ENCODE measurements at places on chromosomes 2 and 18.

DNA sequence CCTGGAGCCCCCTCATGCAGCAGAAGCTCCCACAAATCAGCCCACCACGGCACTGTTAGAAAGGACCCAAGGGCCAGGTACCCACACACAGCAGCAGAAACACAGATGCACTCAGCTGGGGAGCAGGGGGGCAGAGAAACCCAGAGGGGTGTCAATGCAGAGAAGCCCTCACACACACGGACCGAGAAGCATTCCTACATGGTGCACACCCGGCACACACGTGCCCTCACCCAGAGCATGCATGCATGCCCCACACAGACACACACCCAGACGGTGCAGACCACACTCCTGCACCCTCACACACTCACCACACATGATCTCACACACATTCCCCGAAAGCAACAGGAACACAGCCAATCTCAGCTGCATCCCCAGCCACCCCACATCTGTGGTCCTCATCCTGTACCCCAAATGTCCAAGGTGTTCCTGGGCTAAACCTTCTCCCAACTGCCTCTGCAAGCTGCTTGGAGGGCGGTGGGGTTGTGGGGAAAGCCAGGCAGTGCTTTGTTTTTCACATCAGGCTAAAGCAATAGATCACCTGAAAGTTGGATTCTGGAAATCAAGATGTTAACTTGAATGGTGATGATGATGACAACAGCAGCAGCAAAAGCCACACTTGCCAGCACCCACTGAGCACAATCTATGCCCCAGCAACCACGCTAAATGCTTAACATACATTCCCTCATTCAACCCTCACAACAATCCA is 102.3 kb downstream of the ZFP36L2 start:
- DNase-seq = no peak

- no peak for DNase-seq
Observed at GRCh38 chr2:241945311-241945710, 75.8 kb downstream of the RTP5 start.

DNA sequence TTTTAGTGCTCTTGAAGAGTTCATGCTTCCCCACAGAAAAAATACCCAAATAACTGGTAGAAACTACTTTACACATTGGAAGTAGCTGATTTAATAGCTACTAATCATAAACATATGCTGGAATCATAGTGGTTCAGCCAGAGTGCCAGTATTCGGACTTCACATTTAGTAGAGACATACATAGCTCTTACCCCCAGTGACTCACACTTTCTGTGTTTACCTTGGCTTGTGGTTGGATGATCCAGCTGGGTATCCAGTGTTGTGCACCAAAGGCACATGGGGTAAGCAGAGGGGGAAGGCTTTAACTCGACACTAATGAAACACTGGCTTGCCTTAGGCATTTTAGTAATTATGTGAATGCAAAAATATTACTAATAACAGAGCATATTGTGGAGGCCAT is 18.1 kb downstream of the ARHGAP28 start:
- no peak for DNase-seq

DNA sequence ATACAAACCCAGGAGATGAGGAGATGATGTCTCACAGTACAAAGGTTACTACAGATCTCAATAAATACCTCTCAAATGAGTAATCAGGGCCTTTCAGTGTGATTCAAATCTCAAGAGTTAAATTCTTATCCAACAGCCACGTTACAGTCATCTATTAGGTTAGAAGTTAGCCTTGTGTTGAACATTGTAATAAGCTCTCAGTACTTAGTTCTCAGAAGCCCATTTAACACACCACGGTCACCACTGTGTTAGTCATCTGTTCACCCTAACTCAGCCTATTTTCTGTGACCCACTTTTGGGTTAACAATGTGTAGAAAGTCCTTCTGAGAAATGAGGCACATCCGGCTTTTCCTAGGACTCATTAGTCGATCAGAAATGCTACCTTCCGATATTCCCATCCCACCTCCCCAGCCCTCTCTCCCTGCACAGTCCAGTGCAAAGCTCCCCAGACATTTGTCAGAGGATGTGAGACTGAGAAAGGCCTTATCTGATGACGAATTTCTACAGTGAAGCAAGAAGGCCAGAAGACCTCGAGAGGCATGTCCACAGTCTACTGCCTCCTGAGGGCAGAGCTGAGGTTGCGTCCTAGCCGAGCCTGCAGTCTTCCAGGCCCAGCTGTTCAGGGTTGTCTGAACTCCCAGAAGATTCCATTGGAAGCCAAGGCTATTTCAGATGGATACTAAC is 92.6 kb downstream of the ACTR2 start:
- DNase-seq = no peak

DNA sequence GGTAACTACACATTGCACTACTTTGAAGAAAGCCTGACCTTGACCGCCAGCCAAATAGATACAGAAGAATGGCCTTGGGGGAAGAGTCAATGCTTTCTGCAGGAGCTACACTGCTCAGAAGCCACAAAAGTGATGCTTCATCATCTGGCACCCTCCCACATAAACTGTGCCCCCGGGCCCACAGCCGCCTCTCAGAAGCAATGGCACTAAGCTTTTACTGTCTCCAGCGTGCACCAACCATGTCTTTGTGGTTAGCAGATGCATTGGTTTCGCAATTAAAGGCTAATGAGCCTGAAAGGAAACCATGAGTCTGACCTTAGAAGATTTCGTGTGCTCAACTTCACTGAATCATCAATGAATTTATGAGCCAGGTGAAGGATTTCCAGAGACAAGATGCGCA is 209.4 kb upstream of the TRIB2 start:
- DNase-seq = no peak
